ENCODE measurements at places on chromosomes 6 and 20.

GRCh38 chr20:17228624-17229061 is 1.8 kb downstream of the PCSK2 start:
- no peak for DNase-seq

GRCh38 chr20:39269493-39270217 is 307.5 kb downstream of the DHX35 start:
- DNase-seq = no peak

DNA sequence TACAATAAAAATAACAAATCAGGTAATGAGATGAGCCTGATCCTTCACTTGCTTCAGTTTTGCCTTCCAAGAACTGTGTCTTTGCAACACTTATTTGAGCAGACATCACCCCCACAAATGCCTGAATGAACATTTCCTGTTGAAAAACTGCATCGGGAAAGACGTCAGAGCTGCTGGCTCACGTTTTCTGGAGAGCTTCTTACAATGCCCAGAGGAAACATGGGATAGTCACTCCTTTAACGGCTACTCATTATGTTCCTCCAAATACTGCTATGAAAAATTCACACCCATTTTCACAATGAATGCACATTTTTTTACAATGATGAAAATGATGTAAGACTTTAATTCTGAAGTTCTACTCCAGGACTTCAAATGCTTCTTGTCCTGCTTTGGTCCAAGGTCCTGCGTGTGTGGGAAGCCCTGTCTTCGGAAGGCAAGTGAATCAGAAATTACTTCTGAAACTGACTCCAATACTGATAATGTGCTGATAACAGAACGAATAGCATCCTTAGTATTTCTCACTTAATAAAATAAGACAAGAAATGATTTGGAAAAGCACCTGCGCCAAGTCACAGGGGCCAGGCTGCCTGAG is 238.0 kb downstream of the ANKRD60 start:
- no peak for DNase-seq

GRCh38 chr6:44309092-44309491 is 4.1 kb downstream of the AARS2 start:
- DNase-seq = no peak

DNA sequence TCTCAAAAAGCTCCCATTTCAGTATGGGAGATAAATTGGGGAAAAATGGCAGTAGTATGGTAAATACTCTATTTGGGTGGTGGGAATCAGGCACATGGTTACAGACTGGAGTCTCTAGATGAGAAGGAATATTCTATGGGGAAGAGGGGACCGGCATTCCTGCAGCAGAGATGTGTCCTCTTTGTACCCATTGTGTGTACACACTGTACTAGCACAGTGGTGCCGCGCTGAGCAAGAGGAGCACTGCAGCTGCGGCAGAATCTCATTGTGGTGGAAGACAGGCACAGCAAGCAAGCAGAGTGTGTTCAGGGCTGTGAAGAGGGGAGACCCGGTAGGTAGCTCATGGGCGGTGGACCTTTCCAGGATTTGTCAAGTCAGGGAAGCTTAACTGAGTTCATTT is 13.0 kb downstream of the AFDN start:
- DNase-seq = no peak

- no peak for DNase-seq
Observed at GRCh38 chr6:71248306-71248765, 40.3 kb upstream of the OGFRL1 start.

- no peak for DNase-seq
Observed at GRCh38 chr20:40692240-40693011, 3.4 kb upstream of the MAFB start.

DNA sequence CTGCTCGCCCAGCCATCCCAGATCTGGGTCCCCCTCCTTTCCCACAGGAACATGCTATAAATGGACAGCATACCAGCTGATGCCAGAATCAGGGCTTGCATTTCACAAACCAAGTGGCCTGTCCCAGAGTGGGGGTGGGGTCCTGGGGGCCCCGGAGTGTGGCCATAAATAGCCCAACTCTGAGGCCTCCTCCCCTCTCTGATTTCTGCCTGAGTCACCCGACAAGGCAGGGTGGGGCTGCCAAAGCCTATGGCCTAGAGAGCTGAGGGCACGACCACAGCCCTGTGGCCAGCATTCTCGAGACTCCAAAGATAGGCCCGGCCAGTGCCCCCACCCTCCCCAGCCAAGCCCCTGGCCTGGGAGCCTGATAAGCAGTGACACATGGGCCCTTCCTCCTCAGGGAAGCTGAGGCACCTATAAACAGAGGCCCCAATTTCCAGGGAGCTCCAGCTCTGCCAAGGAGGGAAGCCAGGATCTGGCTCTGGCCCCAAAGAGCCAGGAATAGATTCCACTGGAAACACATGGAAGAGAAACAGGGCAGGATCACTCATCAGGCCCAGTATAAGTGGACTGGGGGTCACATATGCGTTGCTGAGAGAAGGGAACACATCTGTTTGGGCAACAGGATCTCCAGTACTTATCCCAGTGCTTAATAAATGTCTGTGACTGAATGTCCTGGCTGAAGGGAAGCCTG is 20.3 kb downstream of the SNTA1 start:
- no peak for DNase-seq

DNA sequence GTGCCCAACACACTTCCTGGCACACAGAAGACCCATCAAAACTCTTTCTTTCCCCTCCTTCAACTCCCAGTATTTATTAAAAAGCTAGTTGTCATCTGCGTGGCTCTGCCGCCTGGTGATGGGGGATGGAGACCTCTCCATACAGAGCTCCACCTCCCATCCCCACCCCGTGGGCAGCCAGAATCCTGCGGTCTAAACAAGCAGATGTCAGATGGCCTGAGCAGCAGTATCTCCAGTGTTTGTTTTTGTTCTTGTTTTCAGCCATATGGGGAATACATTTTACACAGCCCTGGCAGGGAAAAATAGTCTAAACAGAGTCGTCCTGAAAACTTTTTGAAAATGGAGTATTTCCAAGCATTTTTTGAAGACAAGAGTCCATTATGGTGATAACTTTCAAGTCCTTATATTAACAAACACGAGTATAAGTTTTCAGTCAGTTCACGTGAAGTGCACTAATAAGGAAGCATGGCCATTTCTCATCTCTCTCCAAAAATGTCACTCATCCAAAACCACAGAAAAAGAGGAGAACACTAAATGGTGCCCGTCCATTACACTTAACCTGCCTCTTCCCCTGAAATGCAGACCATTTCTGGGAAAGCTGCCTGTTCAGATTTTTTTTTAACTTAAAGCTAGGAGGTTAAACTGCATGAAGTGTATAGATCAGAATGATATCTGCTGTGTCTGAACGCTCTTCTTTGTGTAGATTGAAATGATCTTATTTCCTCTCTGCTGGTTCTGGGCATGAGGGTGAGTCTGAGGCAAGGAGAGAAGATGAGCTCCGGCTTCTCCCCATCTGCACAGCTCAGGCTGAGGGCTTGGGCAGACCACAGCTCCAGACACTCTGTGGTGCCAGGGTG is 91.0 kb downstream of the TCP11 start:
- DNase-seq = no peak

DNA sequence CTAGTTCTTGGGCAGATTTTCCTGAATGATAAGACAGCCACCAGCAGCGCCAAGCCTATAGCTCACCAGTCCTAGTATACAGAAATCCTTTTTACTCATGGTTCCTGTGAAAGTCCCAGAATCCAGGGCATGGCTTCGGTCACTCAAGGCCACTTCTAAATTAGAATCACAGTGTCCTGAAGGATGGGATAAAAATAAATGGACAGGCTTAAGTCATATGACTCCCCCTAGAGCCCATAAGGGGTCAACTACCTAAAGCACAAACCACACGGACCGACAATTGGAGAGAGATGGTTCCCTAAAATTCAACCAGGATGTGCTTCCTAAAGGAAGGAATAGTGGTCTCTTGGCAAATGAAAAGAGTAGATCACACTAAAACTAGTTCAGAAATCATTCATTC is 404.1 kb upstream of the PLCB4 start:
- DNase-seq = no peak

DNA sequence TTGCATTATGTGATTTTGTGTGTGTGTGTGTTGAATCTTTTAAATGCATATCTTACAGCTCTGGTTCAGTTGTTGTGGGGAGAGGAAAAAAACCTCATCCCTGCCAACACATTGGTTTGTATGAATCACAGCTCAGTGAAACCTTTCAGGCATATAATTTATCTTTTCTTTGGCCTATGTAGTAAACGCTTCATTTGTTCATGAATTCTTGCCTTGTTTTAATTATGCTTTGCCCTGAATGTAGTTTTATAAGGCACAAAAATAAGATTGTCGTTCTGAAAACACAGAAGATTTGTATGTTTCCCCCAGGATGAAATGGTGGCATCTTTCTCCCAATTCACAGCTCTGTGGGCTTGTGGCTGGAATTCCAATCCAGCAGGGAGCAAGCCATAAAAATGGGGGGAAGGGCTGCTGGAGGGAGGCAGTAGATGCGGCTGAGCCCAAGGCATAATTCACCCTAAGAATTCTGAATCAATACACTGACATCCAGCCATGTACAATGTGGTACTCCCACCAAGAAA is 45.1 kb downstream of the BCAS1 start:
- DNase-seq = no peak

DNA sequence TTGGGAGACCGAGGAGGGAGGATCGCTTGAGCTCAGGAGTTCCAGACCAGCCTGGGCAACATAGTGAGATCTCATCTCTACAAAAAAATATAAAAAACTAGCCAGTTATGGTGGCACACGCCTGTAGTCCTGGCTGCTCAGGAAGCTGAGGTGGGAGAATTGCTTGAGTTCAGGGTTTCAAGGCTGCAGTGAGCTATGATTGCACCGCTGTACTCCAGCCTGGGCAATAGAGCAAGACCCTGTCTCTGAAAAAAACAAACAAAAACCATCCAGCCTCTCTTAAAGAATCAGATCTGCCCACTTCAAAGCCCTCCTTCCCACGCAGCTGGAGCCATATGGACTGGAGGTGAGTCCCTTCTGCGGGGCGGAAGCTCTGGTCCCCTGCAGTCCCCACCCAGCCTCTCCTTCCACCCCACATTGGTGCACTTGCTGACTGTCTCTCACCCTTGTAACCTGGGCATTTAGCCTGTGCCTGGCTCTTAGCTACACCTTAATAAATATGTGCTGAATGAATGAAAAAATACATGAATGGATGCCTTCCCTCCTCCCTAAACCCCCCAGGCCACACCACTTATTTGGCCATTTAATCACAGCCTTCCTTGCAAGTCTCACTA is 7.2 kb upstream of the PARD6B start:
- DNase-seq = no peak

DNA sequence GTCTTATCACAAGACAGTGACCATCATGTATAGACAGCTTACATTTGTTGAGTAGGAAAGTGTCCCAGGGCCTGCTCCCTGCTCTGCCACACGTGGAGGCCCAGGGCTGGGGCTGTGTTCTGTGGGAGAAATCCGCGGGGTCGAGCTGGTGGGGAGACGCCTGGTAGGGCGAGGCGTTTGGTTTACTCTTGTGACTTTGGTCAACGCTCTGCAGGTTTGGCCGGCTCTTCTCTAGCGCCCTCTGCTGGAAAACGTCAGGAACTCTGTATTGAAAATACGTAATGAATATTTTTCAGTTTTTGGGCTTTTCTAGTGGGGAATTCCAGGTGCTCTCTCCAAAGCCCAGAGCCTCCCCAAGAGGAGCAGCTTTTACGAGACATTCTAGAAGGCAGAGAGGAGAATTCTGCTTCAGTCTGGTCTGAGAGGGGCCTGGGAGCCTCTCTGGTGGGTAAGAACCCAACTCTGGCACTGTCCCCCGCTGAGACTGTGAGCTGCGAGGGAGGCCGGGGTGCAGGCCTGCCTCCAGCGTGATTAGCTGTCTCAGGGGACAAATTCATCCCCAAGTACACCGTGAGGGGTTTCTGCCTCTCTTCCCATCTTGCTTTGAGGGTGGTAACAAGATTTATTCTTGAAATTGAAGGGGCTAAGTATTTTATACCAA is 112.6 kb upstream of the RALGAPA2 start:
- DNase-seq = peak; percentile 30

GRCh38 chr6:134047673-134048072 is 4.8 kb downstream of the SLC2A12 start:
- DNase-seq = no peak

- DNase-seq = no peak
Observed at GRCh38 chr6:24658573-24659560, 7.8 kb downstream of the TDP2 start.

DNA sequence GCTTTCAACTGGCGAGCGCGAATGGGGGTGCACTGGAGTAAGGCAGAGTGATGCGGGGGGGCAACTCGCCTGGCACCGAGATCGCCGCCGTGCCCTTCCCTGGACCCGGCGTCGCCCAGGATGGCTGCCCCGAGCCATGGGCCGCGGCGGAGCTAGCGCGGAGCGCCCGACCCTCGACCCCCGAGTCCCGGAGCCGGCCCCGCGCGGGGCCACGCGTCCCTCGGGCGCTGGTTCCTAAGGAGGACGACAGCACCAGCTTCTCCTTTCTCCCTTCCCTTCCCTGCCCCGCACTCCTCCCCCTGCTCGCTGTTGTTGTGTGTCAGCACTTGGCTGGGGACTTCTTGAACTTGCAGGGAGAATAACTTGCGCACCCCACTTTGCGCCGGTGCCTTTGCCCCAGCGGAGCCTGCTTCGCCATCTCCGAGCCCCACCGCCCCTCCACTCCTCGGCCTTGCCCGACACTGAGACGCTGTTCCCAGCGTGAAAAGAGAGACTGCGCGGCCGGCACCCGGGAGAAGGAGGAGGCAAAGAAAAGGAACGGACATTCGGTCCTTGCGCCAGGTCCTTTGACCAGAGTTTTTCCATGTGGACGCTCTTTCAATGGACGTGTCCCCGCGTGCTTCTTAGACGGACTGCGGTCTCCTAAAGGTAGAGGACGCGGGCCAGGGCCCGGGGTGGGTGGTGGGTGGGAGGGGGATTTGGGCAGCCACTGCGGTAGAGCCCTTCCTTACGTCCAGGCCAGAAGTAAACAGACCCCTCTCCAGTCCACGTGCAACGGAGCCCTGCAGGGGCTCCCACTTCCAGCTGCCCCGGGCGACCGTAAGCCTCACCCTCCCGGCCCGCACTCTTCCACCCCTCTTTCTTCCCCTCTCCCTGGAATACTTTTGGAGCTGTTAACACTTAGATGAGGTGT is 998 bp downstream of the BMP2 start:
- DNase-seq = no peak

GRCh38 chr20:45340951-45341350 is 7.3 kb downstream of the SDC4 start:
- DNase-seq = no peak

- DNase-seq = no peak
Observed at GRCh38 chr6:6826095-6826901, 237.8 kb downstream of the LY86 start.

DNA sequence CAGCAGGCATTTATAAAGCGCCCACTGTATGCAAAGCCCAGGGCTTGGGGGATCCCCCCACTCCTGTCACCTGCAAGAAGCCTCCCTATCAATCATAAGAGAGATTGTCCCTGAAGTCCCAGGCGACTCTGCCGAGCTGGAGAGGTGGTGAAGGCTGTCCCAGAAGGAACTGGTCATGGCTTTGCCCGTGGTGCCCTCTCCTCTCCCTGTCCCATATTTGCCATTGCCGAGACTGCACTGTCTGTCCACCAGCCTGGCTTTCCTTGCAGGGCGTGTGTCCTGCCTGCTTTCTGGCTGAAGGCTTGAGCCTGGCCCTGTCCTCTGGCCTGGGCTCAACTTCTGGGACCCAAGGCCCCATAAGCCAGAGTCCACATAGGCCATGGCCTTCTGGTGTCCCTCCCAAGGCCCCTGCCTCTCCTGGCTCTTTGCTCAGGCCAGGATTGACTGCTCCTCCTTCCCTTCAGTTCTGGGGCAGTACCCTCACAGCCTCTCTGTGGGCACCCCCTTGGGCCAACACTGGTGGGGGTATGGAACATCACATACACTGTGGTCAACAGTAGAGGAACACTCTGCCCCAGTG is 46.9 kb downstream of the CPXM1 start:
- DNase-seq = no peak

Data from T-helper 9 cell (primary cell).